ENCODE measurements at places on chromosomes 16 and 17. TPM values are rescaled to one million over a fixed set of nuclear protein-coding genes. Genes with fewer than 3 reads are reported as not detected.

Gene ZNF213
- 9.3 TPM for total RNA-seq

Gene MARCHF10
- total RNA-seq = not detected

Gene LDAF1
- 10.4 TPM for total RNA-seq

Gene TK2
- total RNA-seq = 5.9 TPM

Gene PTRH2
- 50.3 TPM for total RNA-seq

Gene FBXL20
- 18.8 TPM for total RNA-seq

Gene SLC6A2
- not detected for total RNA-seq

Gene OTOA
- total RNA-seq = not detected

Gene SLC5A11
- not detected for total RNA-seq

Gene HIGD1B
- total RNA-seq = not detected

Gene MT1H
- not detected for total RNA-seq

Gene TMEM235
- total RNA-seq = not detected

Gene MYO15B
- total RNA-seq = 33.9 TPM
